Panc1 (cell line): ENCODE measurements at places on chromosomes 3 and 15.

DNA sequence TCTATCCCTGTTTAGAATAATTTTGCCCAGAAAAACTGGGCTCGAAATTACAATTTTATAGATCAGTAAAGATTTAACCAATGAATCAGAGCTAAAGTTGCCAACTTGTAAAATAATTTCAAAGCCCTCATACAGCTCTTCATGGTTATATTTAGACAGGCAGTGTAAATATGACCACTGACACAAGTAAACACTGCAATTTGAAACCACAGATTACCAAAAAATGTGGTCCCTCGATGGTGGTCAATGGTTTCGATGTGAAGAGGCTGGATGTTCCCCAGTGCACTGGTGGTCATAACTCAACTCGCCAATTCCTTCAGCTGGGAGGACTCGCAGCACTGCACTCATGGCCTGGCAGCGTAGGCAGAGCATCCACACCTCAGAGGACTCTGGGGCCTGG, 28.6 kb downstream of the LRTM1 start:
- DNase-seq = no peak

DNA sequence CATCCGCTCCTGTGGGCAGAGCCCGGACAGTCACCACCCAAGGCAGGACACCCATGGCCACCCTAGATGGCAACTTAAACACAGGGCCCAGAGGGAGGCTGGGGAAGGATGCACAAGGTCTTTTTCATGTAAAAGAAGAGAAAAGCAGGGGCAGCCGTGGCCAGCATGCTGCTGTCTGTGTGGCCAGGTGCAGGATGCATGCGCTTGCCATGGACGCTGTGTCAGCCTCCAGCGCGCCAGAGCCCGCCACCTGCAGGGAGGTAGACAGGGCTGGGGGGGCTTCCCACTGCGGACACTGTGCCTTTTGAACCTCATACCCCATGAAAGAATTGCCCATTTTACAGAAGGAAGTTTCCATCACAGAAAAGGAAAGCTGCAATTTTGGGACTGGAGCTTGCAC, 18.2 kb downstream of the UROC1 start:
- no peak for DNase-seq

DNA sequence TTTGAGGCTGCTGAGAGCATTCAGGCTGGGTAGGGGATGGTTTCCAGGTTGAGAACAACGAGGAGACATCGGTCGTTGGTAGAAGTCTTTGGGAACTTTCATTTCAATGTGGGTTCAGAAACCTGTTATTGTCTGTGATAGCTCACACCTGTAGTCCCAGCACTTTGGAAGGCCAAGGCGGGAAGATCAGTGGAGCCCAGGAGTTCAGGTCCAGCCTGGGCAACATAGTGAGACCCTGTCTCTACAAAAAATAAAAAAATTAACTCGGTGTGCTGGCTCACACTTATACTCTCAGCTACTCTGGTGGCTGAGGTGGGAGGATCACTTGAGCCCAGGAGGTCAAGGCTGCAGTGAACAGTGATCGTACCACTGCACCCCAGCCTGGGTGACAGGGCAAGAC, 988 bp upstream of the RNF168 start:
- DNase-seq = no peak

GRCh38 chr15:38503496-38503895, 49.6 kb downstream of the FAM98B start:
- no peak for DNase-seq

- DNase-seq = no peak
Measured at GRCh38 chr3:13770170-13771169, 109.4 kb downstream of the WNT7A start.

- DNase-seq = peak; percentile 72
Measured at GRCh38 chr3:106728315-106729098, 648.7 kb upstream of the CCDC54 start.

DNA sequence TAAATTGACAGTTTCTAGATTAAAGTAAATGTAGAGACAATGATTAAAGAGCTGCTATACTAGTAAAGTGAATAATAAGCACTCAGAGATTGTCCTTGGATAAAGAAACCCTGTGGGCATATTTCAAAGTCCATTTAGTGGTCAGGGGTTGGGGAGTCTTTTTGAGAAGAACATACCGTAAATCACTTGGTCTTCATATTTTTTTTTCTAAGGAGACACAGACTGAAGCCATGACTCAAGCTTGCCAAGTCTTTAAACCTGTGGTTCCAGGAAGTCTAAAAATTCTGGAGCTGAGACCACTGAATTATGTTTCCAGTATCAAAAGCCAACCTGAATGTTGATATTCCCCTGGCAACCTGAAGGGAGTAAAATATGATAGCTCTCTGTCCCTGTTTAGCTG, 171.0 kb downstream of the TPRG1 start:
- no peak for DNase-seq

DNA sequence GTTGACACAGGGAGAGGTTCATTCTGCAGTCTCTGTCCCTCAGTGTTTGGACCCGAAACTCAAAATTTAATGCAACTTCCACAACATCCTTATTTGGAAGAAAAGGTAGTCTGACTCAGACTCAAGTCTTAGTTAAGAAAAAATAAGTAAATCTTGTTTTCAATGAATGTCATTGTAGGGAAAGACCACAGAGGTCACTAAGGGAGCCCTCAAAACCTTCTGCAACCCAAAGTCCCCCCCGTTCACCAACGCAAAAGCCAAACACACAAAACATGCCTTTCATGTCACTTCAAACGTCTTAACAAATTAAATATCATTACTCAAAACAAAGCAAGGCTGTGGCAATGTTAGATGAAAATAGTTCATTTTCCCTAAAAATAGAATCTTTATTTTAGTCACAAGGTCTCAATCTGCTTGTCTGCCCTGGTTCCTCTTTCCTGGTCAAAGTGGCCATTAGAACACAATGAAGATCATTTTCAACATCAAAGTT, 20.9 kb upstream of the SSUH2 start:
- DNase-seq = no peak

- DNase-seq = no peak
Measured at GRCh38 chr3:72078676-72079368, 293.9 kb upstream of the PROK2 start.

GRCh38 chr3:191592105-191592504, 131.1 kb downstream of the PYDC2 start:
- DNase-seq = no peak

- no peak for DNase-seq
Measured at GRCh38 chr3:160987982-160988964, 116.9 kb downstream of the B3GALNT1 start.

GRCh38 chr15:23424111-23424904, 22.7 kb downstream of the GOLGA6L2 start:
- no peak for DNase-seq
